ENCODE measurements at places on chromosomes 6 and 20. TPM values are rescaled to one million over a fixed set of nuclear protein-coding genes. Genes with fewer than 3 reads are reported as not detected.
A peak's percentile ranks its signal among the peaks of the same experiment; 100 is the strongest.

- no peak for DNase-seq
Measured at GRCh38 chr6:1325461-1326309, 13.8 kb downstream of the FOXQ1 start.

DNA sequence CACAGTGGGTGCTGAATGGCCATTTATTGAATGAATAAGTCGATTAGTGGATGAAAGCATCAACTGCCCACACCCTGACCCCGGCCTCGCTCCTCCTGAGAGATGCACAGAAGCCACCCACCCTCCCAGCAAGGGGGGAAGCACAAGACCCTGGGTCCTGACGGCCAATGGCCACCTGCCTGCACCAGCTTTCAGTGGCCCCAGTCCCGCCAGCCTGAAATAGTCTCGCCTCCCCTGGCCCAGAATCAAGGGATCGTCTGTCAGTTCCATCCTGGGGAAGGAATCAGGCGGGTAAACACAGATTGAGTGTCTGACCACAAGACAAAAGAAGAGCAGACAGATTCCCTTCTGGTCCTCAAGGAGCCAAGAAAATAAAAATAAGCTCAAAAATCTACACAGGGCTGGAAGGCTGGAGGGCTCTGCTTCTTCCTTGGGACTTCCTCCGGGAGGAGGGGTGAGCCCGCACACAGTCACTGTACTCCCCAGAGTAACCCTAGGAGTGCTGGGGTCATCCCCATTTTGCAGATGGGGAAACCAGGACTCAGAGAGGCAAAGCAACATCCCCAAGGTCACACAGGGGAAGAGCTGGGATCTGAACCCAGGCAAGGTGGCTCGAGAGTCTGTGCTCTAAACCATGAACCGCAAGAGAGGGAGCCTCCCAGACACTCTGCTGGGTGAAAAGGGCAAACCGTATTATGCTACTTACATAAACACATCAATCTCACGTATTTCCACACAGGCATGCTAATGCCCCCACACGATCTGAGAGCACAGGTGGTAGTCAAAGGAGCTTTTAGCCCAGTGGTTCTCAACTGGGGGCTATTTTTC lies 7.8 kb downstream of the PREX1 start:
- no peak for DNase-seq

FKBP5 gene
- total RNA-seq: 106 TPM

- DNase-seq: no peak
Measured at GRCh38 chr6:37794825-37795224, 24.7 kb upstream of the ZFAND3 start.

GRCh38 chr6:82208913-82209312 lies 38.6 kb downstream of the IBTK start:
- DNase-seq: no peak

THBD gene
- total RNA-seq: 11.8 TPM

DNA sequence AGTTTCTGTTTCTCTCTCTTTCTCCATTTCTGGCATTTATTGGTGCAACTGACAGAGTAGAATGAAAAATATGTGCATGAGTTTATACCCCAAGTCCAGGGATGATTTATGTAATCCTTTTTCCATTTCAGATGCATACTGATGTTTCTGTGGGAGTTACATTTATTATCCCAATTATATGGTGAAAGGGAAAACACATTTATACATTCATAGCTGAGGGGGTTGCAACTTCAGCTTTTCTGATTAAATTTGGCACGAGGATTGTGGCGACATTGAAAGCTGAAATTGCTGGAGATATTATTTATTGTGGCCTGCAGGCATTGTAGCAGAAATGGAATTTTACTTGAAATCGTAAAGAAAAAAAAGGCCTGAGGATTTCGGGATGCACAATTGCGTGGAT lies 31.5 kb upstream of the FNDC1 start:
- DNase-seq: no peak

DNA sequence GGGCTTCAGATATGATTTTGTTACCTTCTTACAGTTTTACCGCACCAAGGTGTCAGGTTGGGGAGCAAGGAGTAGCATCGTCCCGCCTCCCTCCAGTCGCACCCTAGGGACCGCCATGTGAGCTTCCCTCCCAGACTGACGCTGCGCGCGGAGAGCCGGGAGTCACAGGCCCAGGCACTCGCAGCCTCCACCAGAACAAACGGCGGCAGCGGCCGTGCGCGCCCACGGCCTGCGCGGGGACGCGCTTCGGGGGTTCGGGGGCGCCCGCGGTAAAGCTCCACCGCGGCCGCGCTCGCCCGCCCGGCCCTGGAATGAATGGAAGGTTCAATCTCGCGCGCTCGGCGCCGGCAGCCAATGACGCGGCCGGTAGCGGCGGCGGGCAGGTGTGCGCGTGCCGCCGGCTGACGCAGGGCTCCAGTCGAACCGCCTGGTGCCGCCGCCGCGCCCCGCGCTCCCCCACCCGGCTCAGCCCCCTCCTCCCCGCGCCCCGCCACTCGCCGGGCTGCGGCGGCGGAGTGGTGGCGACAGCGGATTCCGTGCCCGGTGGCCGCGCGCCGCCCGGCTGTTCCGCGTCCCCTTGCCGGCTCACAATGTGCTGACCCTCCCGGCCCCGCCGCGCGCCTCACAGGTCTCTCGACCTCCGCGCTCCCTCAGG lies 16.5 kb upstream of the LIN28B start:
- DNase-seq: peak; percentile 41

GRCh38 chr20:38548356-38549083 lies 32.5 kb upstream of the ADIG start:
- no peak for DNase-seq
